ENCODE measurements at places on chromosomes 4 and X.

- DNase-seq = no peak
Measured at GRCh38 chr4:16271411-16271810, 45.1 kb upstream of the TAPT1 start.

- DNase-seq = no peak
Measured at GRCh38 chr4:104492183-104492771, 2.4 kb downstream of the CXXC4 start.

GRCh38 chr4:23881052-23881501 lies 8.8 kb downstream of the PPARGC1A start:
- DNase-seq = no peak

DNA sequence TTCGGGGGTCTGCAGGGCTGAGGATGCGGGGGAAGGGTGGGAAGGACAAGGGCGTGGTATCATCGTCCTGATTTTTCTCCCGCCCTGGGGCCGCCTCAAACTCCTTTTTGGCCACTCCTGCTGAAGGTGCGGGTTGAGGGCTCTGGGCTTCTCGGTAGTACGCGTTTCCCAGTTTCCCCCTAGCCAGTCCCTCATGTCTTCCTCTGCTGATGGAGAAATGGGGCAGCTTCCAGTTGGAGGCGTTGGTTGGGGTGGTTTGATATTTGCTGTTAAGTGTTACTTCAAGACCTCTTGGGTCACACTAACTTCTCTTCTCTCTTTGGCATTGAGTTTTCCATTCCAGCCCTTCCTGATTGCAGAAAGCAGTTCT lies 482 bp downstream of the GSTCD start:
- DNase-seq = no peak

GRCh38 chrX:9362363-9362928 lies 102.4 kb upstream of the TBL1X start:
- DNase-seq = no peak

- DNase-seq = no peak
Measured at GRCh38 chrX:134542485-134542884, 82.5 kb downstream of the HPRT1 start.

GRCh38 chrX:13283950-13284546 lies 35.8 kb downstream of the ATXN3L start:
- DNase-seq = no peak
